ENCODE measurements at places on chromosomes 3 and 15. TPM values are rescaled to one million over a fixed set of nuclear protein-coding genes. Genes with fewer than 3 reads are reported as not detected.
A peak's percentile ranks its signal among the peaks of the same experiment; 100 is the strongest.

DNA sequence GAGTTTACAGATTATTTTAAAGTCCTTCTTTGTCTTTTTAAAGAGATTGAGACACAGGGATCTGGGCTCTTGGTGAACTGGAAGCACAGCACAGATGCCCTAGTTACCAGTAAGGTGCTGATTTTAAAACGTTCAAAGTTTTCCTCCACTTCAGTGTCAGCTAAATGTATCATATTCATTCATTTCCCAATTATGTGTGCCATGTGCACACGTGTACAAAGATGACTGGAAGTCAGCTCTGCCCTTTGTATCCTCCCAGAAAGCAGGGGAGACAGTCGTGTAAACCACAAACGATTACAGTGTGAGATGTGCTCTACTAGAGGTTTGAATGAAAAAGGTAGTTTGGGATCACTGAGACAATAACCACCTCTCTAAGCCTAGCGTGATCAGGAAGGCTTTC lies 730 bp downstream of the ZKSCAN7 start:
- DNase-seq = no peak

DNA sequence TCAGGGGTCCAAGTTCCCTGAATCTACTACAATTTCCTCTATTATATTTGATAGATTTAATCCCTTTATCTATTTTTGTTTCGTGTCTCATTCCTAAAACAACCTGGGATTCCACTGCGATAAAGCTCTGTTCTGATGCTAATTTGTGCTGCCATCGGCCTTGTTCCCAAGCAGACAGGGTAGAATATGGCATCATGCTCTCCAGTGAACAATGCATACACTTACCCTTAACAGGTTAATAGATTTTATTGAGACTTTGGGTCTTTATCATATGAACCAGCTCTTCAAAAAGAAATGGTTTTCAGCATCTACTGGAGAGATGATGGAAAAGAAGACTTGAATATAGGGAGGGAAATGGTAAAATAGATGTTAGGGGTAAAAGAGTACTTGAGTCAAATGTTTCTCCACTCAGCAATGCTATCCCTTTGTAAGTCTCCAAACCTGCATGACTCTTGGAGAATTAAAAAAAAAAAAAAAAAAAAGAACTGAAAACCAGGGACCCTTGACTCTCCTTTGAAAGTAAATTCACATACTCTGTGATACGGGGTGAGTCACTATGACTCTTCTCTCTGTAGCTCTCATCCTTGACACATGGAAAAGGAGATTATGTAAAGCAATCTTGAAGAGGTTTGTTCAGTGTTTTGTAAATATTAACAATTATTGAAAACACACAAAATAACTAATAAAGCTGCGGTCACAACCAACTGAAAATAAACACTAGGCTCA lies 268.8 kb downstream of the ZBTB20 start:
- no peak for DNase-seq

DNA sequence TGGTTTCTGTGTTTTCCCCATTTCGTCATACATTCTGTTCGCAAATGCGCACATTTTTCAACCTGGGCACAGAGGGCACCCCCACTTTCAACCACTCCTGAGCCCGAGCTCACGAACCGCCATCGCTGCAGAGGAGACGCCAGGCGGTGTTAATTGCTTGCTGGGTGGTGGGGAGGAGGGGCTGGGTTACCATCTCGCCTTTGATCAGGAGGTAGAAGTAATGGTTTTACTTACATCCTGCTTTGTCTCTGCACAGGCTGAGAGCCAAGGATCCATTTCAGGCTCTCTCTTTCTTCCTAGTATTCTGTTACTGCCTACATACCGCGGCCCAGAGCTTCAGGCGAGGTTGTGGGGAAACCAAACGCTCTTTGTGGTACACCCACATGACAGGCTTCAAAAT lies 177.3 kb upstream of the WNT5A start:
- no peak for DNase-seq

- no peak for DNase-seq
Observed at GRCh38 chr3:58135712-58136543, 74.8 kb downstream of the DNASE1L3 start.

DNA sequence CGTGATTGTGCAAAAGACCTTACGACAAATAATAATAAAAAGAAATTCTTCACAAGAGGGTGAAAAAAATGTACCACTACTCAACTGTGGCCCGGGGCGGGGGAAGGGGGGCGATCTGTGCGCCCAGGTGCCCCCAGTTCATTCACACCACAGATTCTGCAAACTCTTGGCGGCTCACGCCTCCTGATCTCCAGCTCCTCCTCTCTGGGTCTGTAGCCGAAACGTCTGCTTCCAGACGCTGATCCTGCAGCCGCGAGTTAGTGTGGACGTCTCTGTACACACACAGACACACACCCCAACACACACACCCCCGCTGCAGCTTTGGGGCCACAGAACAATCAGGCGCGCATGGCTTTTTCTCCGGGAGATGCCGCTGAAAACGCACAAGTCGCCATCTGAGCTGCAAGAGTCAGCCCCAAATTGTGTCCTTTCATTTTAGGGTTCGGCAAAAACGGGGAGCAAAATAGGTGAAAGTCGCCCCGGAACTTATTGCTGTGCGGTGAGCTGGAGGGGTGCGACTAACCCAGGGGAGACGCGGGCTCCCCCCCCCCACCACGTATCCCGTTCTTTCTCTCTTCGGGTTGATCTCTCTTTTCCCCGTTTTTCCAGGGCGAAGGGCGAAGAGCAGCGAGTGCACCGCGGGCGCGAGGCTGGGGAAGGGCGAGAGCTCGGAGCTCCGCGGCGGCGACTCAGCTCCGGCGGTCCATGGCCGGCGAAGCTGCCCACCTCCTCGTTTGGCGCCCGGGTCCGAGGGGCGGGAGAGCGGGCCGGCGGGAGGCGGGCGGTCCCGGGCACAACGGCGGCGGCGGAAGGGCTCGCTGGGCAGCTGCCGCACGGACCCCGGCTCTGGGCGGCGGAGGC lies 505 bp upstream of the WNT5A start:
- DNase-seq = no peak

DNA sequence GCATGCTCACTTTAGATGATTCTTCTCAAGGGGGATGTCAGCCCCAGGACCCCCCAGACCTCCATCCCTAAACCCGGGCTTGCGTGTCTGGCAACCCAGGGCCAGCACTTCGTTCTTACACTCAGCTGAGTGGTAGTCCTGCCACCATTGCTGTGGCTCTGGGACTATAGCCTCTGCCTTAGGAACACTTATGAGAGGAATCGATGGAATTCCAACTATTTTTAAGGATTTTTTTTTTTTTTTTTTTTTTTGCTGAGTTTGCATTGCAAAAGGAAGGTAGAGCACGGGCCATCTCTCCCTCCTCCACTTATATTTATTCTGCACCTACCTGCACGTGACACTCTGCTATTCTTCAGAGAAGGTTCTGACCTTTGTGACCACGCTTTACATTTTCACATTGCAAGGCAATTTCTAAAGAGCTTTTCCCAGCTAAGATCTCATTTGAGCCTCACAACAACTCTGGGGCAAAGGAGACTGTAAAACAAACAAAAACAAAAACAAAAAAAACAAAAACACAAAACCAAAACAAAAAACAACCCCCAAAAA lies 113.9 kb downstream of the LPP start:
- DNase-seq = no peak

DNA sequence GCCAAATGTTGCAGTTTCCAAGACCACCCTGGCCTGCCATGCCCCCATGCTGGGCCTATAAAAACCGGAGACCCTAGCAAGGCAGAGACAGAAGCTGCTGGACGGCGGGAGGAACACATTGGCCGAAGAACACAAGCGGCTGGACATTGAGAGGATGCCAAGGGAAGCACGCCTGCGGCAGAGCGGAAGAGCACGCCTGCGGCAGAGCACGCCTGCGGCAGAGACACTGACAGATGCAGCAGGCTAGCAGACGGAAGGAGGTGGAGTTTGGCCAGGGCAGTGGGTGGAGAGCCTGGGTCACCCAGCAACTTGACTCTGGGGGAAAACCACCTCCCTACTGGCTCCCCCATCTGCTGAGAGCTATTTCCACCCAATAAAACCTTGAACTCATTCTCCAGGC lies 322.3 kb upstream of the TBL1XR1 start:
- DNase-seq = no peak

The MNS1 gene
- 2.4 TPM for total RNA-seq

GRCh38 chr3:177358091-177358976 lies 161.1 kb upstream of the TBL1XR1 start:
- DNase-seq = peak; percentile 67

GRCh38 chr3:69288161-69288895 lies 97.6 kb downstream of the FRMD4B start:
- no peak for DNase-seq

The DUOXA1 gene
- 0.80 TPM for total RNA-seq

- DNase-seq = no peak
Observed at GRCh38 chr15:65370885-65371284, 6.9 kb downstream of the IGDCC3 start.

DNA sequence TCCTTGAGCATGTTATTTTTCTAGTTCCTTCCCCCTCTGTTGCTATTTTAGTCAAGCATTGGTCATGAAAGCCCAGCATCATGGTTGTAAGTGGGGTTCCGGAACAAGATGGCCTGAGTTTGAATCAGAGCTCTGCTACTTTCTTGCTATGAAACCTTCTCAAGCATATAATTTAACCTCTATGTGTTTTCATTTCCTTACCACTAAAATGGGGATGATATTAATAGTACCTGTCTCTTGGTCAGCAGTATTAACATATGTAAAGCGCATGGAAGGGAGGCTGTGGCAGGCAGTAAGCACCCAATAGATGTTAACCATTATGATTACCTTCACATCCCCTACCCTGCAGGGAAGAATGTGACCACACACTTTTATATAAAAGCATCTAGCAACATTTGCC lies 14.3 kb upstream of the SPRED1 start:
- DNase-seq = no peak

- no peak for DNase-seq
Observed at GRCh38 chr3:81419228-81419627, 342.2 kb downstream of the GBE1 start.

DNA sequence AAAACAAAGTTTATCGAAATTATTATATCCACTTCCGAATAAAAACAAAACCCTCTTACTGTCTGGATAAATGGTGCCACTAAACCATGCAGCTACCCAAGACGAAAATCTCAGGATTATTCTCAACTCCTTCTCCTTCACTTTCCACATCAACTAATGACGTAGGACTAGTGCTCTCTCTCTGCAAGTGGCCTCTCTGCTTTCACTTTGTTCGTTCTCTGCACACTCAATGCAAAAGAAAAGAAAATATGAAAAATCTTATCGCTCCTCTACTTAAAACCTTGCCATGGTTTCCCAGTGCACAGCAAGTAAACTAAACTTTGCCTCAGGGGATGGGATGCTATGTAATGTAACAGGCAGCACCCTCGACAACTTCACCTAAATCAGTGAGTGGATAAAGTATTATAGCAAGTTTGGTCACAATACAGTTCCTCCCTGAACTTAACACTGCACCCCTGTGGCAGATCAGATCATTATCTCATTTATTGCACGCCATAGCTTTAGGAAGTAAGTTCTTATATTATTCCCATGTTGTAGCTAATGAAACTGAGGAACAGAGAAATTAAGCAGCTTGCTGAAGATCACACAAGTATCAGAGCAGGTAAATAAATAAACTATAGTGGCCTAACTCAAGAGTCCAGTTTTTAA lies 262.7 kb upstream of the GADL1 start:
- no peak for DNase-seq

DNA sequence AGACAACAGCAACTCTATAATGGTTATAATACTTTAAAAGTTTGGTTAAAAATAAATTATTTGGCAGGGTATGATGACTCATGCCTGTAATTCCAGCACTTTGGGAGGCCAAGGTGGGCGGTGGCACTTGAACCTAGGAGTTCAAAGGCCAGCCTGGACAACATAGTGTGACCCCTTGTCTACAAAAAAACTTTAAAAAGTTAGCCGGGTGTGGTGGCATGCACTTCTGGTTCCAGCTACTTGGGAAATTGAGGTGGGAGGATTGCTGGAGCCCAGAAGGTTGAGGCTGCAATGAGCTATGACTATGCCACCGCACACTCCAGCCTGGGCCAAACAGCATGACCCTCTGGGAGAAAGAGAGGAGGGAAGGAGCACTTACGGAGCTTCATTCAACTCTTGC lies 7.7 kb upstream of the TRPC1 start:
- no peak for DNase-seq

DNA sequence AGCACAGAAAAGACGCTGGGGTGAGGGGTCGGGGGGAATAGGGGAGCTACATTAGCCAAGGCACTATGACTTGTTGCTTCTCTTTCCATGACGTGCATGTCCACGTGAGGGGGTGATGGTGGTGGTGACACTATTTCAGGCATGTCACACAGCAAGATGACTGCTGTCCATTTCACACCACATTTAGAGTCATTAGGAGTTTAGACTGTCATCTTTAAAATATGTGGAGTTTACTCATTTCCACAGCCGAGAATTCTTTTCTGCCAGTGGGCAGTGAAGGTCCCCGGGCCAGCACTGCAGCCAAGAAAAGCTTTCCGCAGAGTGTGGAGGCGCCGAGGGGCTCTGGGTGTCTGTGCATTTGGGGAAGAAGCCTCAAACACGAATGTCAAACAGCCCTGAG lies 954 bp upstream of the DGKG start:
- DNase-seq = no peak

The GLCE gene
- 52.2 TPM for total RNA-seq

DNA sequence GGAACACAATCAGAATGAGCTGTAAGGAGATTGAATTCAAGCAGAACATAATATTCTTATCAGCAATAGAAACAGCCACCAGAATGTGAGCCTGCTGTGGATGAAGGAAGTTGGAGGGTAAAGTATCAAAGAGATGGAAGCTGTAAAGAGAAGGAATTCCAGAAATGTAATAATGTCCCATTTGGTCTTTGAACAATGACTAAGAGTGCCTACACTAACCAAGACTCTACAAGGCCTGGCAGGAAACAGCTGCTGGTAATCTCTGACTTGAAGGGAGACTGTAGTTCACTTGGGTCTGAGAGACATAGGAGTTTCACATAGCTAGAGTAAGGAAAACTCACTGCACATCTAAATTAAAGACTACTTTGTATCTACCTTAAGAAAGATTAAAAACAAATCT lies 1176.0 kb upstream of the ALCAM start:
- DNase-seq = no peak

The SMCO1 gene
- not detected for total RNA-seq

The CCDC54 gene
- total RNA-seq = not detected

The CPN2 gene
- not detected for total RNA-seq

- DNase-seq = no peak
Observed at GRCh38 chr3:18758047-18758704, 333.0 kb upstream of the SATB1 start.

GRCh38 chr15:76575274-76575673 lies 238.7 kb downstream of the ISL2 start:
- no peak for DNase-seq

The RAB27A gene
- 7.4 TPM for total RNA-seq
